ENCODE measurements at places on chromosomes 2 and 18.

GRCh38 chr2:174901075-174901474, 104.1 kb downstream of the CHN1 start:
- H3K27ac ChIP-seq, result peak overlapping the region; percentile 76
- no peak overlapping the region for H3K4me3 ChIP-seq
- no peaks in the 10 kb centered on the region for H3K36me3 ChIP-seq
- DNase-seq, result peak; percentile 31

DNA sequence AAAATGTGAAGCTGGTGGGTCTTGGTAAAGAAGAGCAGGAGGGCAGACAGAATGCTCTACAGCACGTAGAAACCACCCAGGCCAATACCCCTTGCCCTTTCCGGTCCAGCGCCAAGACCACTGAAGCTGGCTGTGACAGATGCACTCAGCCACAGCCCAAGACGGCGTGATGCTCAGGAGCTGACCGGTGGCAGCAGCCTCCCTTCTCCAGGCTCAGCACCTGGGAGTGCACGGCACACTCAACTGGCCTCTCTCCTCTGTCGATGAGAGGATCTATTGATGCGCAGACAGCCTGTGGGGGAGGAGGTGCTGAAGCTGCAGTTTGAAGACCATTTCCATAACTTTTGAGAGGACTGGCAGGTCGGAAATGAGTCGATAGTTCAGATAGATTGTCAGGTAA, 141.0 kb upstream of the MYT1L start:
- H3K4me3 ChIP-seq, result no peak overlapping the region
- H3K27me3 ChIP-seq, result no peaks in the 10 kb centered on the region
- no peaks in the 10 kb centered on the region for H3K36me3 ChIP-seq
- DNase-seq, result no peak

GRCh38 chr18:58241877-58242276, 197.9 kb downstream of the NEDD4L start:
- no peak overlapping the region for H3K4me3 ChIP-seq
- DNase-seq, result no peak
- peaks cover 7% of the 10 kb centered on the region for H3K4me1 ChIP-seq
- H3K27me3 ChIP-seq, result no peaks in the 10 kb centered on the region

- no peaks in the 10 kb centered on the region for H3K27me3 ChIP-seq
- no peak for DNase-seq
- no peak overlapping the region for H3K27ac ChIP-seq
- peaks cover 5% of the 10 kb centered on the region for H3K4me1 ChIP-seq
- no peaks in the 10 kb centered on the region for H3K36me3 ChIP-seq
- no peak overlapping the region for H3K4me3 ChIP-seq
Measured at GRCh38 chr2:240397542-240397916, 37.9 kb upstream of the GPC1 start.

GRCh38 chr18:75211953-75212750, 1.6 kb downstream of the TSHZ1 start:
- H3K4me3 ChIP-seq, result peak overlapping the region; percentile 49
- peaks cover 20% of the 10 kb centered on the region for H3K4me1 ChIP-seq
- H3K27me3 ChIP-seq, result peaks cover 74% of the 10 kb centered on the region
- H3K27ac ChIP-seq, result no peak overlapping the region
- H3K36me3 ChIP-seq, result no peaks in the 10 kb centered on the region
- peak; percentile 48 for DNase-seq

Measured in neural progenitor cell (in vitro differentiated cells).